ENCODE measurements at places on chromosomes 3 and 15.

- DNase-seq = no peak
Observed at GRCh38 chr3:104520228-104520655, 846.5 kb upstream of the ALCAM start.

DNA sequence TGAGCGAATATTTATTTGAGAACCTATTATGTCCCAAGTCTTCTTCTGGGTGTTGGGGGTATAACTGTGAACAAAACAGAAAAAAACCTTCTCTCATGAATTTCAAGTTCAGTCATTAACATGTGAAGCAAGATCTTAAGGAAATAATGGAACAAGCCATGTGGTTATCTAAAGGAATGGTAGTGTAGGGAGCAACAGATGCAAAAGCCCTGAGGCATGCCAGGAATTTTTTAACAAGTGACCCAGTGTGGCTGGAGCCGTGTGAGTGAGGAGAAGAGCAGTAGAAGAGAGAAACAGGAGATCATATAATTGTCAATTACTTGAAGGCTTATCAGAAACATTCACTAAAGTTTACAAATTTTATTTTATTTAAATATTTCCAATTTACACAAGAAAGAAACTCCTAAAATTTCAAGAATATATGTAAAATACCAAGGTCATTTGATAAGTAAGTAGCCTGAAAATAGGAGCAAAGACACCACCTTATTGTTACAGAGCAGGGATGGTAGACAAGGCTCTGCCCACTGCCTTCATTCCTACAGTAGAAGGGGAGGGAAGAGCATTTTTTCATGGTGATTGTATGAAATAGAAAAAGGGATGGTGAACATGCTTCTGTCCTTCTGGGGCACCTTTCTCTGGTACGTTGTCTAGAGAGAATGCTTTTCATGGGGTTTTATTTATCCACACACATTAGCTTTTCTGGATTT, 345.1 kb downstream of the PLOD2 start:
- no peak for DNase-seq

GRCh38 chr15:64112073-64112772, 16.4 kb downstream of the SNX1 start:
- no peak for DNase-seq

GRCh38 chr3:9914011-9914410, 2.9 kb upstream of the IL17RC start:
- no peak for DNase-seq

GRCh38 chr3:112561484-112561733, 353 bp downstream of the ATG3 start:
- no peak for DNase-seq
